ENCODE measurements at places on chromosomes 11 and 22.

- DNase-seq, result no peak
These were observed 10.5 kb downstream of the TXN2 start for GRCh38 chr22:36470994-36471331.

GRCh38 chr22:20752873-20753272 is 21.0 kb upstream of the SERPIND1 start:
- DNase-seq, result no peak

- no peak for DNase-seq
These were observed 13.1 kb downstream of the CCDC34 start for GRCh38 chr11:27349919-27350318.

DNA sequence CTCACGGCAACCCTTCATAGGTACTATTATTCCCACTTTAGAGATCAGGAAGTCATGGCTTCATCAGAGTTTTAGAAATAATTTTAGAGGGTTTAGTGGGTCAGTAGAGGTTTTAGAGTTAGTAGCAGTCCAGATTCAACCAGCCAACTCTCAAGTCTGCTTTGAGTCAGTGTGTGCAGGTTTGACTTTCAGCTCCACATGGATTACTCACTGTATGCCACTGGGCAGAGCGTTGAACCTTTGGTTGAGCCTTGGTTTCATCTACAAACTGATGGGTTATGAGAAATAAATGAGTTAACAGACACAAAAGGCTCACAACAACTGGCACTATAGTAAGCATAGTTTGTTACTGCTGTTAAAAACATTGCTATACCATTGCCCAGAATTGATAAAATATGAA is 19.0 kb upstream of the TP53AIP1 start:
- no peak for DNase-seq

DNA sequence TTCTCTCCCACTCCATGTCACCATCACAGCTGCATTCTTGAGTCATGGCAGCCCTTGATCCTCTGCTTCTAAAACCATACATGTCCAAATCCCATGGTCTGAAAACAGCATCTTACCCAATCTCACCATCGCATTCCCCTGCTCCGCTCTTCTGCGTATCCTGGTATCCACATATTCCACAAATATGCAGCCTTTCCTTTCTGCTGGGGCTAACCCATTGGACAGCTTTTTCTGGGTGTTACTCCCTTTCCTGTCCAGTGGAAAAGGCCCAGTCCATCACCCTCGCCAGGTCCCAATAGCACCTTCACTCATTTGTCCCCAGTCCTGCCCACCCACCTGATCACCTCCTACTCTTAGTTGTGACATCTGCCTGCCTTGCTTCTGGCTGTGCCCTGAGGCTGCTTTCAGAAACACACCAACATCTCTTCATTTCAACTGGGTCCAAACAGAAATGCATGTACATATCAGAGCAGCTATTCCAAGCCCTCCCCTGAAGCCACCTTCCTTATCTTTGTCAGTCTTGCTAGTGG is 237.6 kb upstream of the TBCEL start:
- DNase-seq, result no peak

DNA sequence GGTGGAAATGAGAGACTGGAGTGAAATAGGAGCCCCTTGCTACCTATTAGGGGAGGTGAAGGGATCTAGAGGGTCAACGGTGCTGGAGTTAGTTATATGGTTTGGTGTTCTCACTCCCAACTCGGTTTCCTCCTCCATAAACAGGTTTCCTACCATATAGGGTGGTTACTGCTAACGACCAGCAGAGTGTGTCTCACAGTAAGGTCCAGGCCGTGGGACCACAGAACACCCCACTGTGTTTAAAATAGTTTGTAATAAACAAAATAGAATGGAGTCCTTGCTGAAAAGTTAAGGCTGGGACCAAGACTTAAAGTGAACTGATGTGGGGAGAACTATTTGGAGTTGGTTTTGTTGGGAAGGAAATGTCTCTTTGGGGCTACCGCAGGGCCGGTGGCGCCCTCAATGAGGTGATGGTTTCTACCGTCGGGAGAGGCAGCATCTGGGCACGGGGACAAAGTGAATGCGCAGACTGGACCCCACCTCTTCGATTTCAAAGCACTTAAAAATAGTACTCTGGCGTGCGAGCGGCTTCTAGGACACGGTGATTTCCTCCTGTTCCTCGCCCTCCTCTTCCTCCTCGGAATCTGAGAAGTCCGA is 4.5 kb downstream of the DBX1 start:
- DNase-seq, result no peak

- DNase-seq, result peak; percentile 60
These were observed at the start of gene GRAMD1B for GRCh38 chr11:123429913-123430720. Gene GRAMD1B, plus strand, starts transcription at chr11:123430269. Its CDS starts 524 bp downstream, at chr11:123430793.

- DNase-seq, result no peak
These were observed 88.8 kb upstream of the BARX2 start for GRCh38 chr11:129286813-129287212.

GRCh38 chr11:19976281-19976941 is 183.9 kb downstream of the DBX1 start:
- DNase-seq, result no peak

GRCh38 chr11:36304351-36304750 is 8.3 kb downstream of the PRR5L start:
- DNase-seq, result no peak

- DNase-seq, result no peak
These were observed 62.6 kb downstream of the CWC15 start for GRCh38 chr11:94910779-94911178.

DNA sequence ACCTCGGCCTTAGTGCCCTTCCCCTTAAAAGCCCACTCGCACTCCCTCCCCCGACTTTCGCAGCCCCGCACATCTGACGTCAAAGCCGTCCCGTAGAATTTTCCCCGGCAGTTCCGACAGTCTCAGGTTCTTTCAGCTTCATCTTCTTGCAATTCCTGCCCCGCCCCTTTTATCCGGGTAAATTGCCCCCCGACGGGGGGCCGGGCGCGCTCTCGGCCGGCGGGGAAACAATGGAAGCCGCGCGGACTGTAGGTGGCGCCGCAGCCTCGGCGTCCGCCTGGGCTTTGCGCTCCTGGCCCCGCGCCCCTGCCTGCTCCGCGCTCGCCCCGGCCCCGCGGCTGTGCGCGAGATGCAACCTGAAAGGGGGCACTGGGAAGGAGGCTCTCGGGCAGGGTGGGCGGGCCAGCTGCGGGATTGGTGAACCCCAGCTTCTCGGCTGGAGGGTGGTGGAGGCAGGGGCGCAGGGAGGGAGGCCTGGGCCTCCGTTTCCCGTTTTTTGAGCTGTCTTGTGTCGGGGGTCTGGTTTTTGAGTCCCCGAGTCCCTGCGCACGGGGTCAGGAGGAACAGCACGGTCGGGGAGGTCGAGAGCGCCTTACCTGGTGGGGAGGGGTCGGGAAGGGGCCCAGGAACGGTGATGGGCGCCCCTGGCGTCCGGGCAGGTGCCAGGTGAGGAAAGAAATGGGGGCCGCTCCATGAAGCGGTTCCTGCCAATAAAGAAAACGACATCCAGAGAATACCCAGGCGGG is 859 bp upstream of the FGF19 start:
- no peak for DNase-seq

- no peak for DNase-seq
These were observed 299.3 kb downstream of the NXPE2 start for GRCh38 chr11:114977651-114978050.

DNA sequence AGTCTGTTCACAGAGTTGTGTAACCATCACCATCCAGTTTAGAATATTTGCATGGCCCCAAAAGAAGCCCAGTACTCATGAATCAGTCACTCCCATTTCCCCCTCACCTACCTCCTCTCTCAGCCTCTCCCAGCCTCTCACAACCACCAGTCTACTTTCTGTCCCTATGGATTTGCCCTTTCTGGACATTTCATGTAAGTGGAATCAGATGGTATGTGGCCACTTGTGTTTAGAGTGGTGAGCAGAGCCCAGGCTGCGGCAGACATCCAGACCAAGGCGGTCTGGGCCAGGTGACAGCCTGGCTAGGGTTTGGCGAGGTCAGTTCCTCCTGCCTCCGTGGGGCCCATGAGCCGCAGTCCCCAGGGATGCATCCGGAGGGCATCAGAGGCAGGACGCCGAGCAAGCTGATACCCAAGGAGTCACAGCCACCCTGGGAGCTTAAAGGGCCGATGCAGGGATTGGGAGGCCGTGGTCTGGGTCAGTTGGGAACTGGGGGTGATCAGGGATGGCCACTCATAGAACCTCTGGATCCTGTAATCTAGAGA is 53.3 kb upstream of the CLDN5 start:
- no peak for DNase-seq

GRCh38 chr11:13214276-13214675 is 63.3 kb upstream of the BMAL1 start:
- DNase-seq, result peak; percentile 50

DNA sequence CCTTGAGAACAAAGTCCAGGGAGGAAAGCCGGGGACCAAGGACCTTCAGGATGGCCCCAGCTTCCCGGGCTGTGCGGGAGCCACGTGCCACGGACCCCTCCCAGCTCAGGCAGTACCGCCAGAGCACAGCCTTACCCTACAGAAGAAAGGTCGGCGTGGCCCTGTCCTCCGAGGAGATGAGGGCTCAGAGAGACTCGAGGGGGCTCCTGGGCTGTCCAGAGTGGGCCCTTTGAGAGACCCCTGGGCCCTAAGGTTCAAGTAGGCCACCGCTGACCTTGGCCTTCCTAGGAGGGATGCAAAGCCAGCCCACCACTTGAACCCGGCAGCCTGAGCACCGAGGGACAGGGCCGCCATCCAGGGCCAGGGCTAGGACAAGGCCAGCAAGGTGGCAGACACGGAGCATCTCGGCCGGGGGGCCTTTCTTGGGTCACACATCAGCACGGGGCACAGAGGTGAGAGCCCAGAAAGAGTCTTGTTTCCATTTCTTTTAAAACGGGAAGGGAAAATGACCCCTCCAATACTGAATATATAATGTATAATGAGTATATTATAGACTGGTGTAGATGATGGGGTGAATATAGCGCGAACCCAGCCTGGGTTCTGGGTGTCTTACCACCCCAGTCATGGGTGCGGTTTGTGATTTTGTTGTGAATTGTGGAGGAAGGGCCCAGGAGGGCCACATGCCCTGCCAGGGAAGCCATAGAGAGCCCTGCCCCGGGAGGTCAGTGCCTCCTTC is 34.4 kb upstream of the PPARA start:
- DNase-seq, result no peak

DNA sequence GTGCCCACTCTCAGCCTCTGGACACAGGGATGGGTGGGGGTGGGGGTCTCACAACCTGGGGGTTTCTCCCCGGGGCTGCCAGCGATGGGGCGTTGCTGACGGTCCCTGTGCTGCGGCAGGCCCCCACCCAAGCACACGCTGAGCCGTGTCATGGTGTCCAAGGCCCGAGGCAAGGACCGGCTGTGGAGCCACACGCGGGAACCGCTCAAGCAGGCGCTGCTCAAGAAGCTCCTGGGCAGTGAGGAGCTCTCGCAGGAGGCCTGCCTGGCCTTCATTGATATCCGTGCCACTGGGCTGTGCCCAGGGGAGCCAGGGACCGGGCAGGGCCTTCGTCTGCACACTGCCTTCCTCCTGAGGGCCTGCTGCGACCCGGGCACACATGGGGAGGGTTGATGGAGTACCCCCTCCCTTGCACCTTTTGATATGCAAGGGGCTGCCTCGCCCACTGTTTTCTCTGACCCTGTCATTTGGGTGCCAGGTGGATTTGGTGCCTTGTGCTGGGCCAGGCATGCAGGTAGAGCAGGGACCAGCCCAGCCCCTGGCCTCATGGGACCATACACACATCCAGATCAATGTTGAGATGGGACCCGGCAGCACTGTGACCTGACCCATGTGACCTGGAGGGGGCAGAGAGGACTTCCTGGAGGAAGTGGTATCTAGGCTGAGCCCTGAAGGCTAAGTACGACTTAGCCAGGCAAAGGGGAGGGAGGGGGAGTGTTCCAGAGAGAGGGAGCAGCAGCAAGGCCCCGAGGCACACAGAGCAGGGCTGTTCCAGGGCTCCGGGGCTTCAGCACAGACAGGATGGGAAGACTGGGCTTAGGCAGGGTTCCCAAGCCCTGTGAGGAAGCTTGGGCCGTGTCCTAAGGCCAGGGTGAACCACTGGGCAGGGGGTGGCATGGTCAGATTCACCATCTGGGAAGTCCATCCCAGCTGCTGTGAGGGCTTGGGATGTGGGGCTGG is 75.2 kb downstream of the MYO7A start:
- peak; percentile 5 for DNase-seq

- DNase-seq, result no peak
These were observed 37.8 kb downstream of the PAMR1 start for GRCh38 chr11:35487532-35488078.

- no peak for DNase-seq
These were observed at the start of gene MUC5AC for GRCh38 chr11:1157645-1158591. Gene MUC5AC, plus strand, starts transcription at chr11:1157953. Its CDS starts 47 bp downstream, at chr11:1158000.

DNA sequence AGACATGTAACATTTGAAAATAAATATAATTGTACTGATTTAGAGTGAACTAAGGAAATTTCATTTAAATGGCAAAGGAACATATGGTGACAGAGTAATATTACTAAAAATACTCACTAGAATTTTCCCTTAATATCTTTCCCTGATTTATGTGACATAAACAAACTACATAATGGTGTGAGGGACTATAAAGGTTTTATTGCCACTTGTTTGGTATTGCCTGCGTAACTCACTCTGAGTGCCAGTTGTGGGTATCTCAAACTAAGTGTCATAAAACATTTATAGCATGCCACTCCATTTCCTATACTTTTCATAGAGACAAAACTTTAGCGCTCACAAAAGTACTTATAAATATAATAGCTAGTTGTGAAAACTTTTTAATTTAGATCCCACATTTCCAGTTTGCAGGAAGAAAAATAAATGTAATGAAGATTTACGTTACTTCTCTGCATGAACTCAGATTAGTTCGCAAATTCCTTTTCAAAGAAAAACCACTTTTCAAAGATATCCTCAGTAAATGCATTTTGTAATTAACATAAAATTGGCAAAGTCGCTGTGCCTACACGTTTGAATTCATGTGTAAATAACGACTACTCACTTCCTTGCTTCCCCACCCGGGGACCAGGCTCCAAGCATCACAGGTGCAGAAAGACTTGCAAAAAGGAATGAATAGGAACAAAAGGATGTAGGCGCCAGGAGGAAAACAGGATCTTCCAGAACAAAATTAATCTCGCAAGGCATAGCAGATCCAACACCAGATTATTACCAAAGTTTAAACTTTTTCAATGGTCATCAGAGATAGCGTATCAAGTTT is 1.6 kb upstream of the QSER1 start:
- no peak for DNase-seq

GRCh38 chr22:50119768-50120251 is 30.0 kb downstream of the MOV10L1 start:
- DNase-seq, result peak; percentile 74

GRCh38 chr11:7596975-7597391 is 76.3 kb downstream of the CYB5R2 start:
- DNase-seq, result no peak

- DNase-seq, result no peak
These were observed 66.7 kb downstream of the PDE2A start for GRCh38 chr11:72607496-72607895.

Data from ovary (tissue), 10 donors.